ENCODE measurements at places on chromosomes 6 and 20. TPM values are rescaled to one million over a fixed set of nuclear protein-coding genes. Genes with fewer than 3 reads are reported as not detected.
A peak's percentile ranks its signal among the peaks of the same experiment; 100 is the strongest.

RHAG gene
- not detected for polyA plus RNA-seq

GRCh38 chr6:71478834-71479541 lies 190.4 kb downstream of the OGFRL1 start:
- no peak overlapping the region for H3K27ac ChIP-seq
- H3K4me1 ChIP-seq: no peaks in the 10 kb centered on the region
- no peak overlapping the region for H3K4me3 ChIP-seq
- H3K36me3 ChIP-seq: no peaks in the 10 kb centered on the region

SLC17A5 gene
- 11.6 TPM for polyA plus RNA-seq

DNA sequence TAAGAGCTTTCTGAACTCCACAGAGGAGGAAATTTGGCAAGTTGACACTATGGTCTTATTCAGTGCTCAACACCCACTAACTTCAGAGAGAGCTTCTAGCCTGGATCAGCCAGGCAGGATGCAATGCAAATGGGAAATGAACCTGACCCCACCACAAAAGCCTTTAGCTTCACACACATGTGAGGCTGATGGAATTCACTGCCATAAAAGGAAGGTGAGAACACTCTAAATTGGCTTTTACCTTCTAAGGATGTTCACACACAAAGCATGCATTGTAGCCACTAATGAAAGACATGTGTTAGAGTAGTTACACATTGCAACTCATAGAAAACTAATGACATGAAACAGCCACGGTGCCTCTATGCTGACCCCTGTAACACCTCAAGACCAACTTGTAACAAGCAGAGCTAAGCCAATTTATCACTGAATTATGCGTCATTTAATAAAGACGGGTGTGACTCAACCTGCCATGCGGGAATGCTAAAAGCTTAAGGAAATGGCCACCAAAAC lies 262.1 kb downstream of the HACE1 start:
- H3K36me3 ChIP-seq: no peaks in the 10 kb centered on the region
- H3K4me1 ChIP-seq: peaks cover 11% of the 10 kb centered on the region
- H3K27me3 ChIP-seq: no peaks in the 10 kb centered on the region
- H3K27ac ChIP-seq: no peak overlapping the region

DNA sequence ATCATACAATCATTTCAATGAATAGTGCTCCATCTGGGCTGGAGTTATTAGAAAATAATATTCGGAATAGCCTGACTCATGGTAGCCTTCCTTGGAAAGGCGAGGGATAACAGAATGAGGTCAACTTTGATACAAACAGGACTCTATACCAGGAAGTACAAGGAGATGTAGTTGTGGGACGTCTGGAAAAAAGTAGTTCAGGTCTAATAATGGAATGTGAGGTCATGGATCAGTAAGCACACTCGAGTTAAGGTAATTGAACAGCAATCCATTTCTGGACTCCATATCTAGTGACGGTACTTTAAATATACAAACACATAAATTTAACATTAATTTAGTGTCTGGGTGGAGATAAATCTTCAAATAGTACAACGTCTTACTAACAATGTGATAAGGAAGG lies 1204.0 kb upstream of the ADGRB3 start:
- no peak overlapping the region for H3K27ac ChIP-seq
- H3K4me1 ChIP-seq: no peaks in the 10 kb centered on the region
- H3K4me3 ChIP-seq: no peak overlapping the region

DNA sequence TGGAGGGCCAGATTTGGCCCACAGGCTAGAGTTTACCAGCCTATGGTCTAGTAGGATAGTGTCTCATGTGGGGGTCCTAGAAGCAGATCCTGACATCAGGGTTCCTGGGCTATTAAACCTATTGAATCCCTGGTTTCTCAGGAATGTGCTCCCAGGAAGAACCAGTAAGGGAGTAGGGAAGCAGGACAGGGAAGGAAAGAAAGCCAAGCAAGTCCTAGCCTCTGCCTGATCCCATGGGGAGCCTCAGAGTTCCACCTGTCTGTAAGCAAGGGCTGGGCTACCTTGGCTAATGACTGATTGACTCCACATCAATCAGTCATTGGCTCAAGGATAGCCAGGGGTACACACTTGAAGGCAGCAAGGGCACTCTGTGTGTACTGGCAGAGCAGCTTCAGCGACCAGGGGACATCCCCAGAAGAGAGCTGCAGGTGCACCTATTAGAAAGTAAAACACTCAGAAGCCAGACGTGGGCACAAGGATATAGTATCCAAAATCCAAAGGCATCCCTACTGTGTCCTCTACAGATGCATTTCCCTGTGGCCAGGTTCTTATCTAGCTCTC lies 309.5 kb downstream of the TSHZ2 start:
- H3K36me3 ChIP-seq: no peaks in the 10 kb centered on the region
- H3K4me3 ChIP-seq: no peak overlapping the region
- no peaks in the 10 kb centered on the region for H3K4me1 ChIP-seq
- no peaks in the 10 kb centered on the region for H3K27me3 ChIP-seq

MAFB gene
- 113 TPM for polyA plus RNA-seq

GRCh38 chr6:4920914-4921410 lies 82.9 kb downstream of the RPP40 start:
- no peaks in the 10 kb centered on the region for H3K4me1 ChIP-seq
- no peak for DNase-seq
- H3K36me3 ChIP-seq: peaks cover 2% of the 10 kb centered on the region
- no peaks in the 10 kb centered on the region for H3K27me3 ChIP-seq

- H3K4me1 ChIP-seq: no peaks in the 10 kb centered on the region
- DNase-seq: no peak
- H3K36me3 ChIP-seq: no peaks in the 10 kb centered on the region
- no peak overlapping the region for H3K4me3 ChIP-seq
- no peaks in the 10 kb centered on the region for H3K27me3 ChIP-seq
Observed at GRCh38 chr6:143185288-143185687, 124.6 kb downstream of the AIG1 start.

- no peaks in the 10 kb centered on the region for H3K36me3 ChIP-seq
- no peaks in the 10 kb centered on the region for H3K27me3 ChIP-seq
- no peak for DNase-seq
Observed at GRCh38 chr6:23522792-23523547, 603.0 kb upstream of the NRSN1 start.

DNA sequence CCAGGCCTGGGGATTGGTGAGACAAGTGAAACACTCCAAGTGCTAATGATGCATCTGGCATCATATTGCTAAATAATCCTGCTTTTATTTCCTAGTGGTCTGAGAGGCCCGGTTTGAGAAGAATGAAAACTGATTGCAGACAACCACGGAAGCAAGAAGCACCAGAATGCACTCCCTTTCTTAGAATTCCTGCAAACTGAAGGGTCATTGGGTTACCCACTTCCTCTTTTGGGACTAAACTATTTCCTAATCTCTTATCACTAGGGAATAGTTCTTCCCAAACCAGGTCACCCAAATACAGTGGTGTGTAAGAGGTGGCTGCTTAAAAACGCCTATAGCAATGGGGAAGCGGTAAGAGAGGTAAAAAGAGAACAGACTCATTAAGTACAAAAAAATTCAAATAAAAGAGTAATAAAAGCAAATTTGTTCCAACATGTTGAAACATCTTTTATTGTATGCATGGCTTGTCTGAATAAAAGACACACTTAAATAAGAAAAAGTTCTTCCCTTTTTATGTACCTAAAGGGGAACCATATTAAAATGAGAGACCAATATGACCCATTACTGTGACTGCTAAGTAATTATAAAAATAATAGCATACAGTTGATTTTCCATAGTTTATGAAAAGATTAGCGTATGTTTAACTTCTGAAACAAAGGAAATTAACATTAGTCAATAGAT lies 125.8 kb downstream of the MYB start:
- H3K27me3 ChIP-seq: no peaks in the 10 kb centered on the region
- DNase-seq: peak; percentile 52
- H3K4me3 ChIP-seq: peak overlapping the region; percentile 52
- H3K36me3 ChIP-seq: no peaks in the 10 kb centered on the region

All from CD14-positive monocyte (primary cell).